ENCODE measurements at places on chromosomes 5 and 9. TPM values are rescaled to one million over a fixed set of nuclear protein-coding genes. Genes with fewer than 3 reads are reported as not detected.

Gene KCNV2
- not detected for polyA plus RNA-seq

Gene NUDT2
- 30.8 TPM for polyA plus RNA-seq

DNA sequence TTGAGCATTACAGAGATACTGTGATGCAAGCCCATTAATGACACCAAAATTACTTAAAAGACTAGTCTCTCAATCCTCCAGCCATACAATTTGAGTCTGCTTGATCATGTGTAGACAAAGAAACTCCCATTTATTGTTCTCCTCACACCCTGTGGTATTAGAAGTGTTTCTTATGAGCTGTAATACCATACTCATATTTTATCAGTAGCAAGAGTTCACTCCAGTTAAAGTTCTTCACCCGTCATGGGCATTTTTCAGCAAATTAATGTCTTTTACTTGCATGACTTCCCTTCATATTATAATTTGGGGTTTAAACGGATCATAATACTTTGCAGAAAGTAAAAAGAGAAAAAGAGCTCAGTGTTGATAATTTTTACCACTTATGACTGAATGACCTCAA, 242.9 kb downstream of the BNC2 start:
- no peak for DNase-seq

Gene ENTPD2
- polyA plus RNA-seq, result not detected

GRCh38 chr5:143230676-143230996, 172.8 kb downstream of the NR3C1 start:
- no peak for DNase-seq

DNA sequence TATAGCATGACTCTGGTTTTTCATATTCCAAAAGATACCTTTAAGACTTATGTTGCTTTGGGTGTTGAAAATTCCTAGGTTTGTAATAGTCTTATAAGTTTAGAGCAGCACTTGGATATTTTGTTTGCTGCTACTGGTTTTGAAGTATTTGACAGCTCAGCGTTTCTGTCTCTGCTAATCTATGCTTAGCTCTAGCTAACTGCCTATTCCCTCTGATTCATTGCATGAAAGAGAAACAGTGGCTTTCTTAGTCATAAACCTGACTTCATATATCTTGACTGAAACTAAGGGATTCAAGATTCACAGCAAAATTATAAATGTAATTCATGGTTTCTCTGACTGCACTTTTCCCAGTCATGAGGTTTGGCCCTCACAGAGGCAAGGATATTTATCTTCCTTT, 35.6 kb upstream of the ANXA1 start:
- no peak for DNase-seq

DNA sequence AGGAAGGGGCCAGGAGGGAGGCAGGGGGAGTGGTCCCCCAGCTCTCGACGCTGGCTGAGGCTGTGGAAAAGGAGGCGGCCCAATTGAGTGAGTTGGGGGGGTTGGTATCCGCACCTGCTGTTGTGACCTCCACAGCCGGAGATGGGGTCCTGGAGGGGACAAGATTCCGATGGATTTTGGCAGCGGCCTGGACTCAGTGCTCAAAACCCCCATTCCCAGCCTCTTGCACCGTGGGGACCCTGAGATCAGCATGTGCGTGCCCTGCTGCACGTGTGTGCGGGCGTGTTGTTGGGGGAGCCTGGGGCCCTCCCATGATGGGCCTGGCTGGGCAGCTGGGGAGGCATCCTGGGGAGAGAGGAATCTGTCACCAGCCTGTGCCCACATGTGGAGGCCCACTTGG, 15.0 kb downstream of the CNTFR start:
- no peak for DNase-seq

Gene TERT
- polyA plus RNA-seq, result not detected

- no peak for DNase-seq
Measured at GRCh38 chr9:128724744-128725211, 851 bp upstream of the ZDHHC12 start.

Gene SPATA31D4
- polyA plus RNA-seq, result not detected

GRCh38 chr9:114662081-114662989, 4.7 kb upstream of the TEX53 start:
- DNase-seq, result peak; percentile 50

Gene SH3PXD2B
- not detected for polyA plus RNA-seq

GRCh38 chr9:114906922-114907571, 23.3 kb downstream of the TNFSF8 start:
- DNase-seq, result no peak

GRCh38 chr9:35106343-35106730, 3.4 kb upstream of the STOML2 start:
- no peak for DNase-seq

Gene TMEM252
- polyA plus RNA-seq, result not detected

Gene ADAMTS6
- polyA plus RNA-seq, result 0.46 TPM

DNA sequence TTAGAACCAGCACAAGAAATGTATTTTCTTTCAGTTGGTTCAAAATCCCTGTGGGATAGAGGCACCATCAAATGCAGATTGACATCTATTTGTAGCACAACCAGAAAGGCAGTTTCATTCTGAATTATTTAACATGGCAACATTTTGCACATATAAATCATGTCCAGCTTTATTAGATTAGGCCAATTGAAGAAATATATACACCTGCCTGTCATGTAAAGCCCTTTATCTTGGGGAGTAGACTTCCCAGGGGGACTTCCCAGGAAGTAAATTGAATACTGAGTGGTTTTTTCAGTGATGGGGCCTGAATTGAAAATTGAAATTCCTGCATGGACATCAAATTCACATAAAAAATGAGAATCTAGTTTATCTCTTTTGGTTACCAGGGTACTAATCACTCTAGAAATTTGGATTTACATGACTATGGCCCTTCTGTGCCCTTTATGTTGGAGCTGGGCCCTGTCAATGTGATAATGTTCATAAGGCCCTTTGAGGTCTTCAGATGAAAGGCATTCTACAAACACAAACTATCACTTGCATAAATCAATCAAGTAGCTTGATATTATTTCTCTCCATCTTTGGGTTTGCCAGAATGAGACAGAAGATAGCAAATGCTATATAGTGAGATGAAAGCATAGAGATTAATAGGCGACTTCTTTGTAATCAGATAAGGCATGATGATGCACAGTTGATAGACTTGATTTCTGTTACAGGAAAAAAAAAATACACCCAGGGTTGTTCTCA, 26.2 kb upstream of the ZNF608 start:
- no peak for DNase-seq

Gene OR13C4
- not detected for polyA plus RNA-seq

Gene HINT2
- 69.4 TPM for polyA plus RNA-seq

DNA sequence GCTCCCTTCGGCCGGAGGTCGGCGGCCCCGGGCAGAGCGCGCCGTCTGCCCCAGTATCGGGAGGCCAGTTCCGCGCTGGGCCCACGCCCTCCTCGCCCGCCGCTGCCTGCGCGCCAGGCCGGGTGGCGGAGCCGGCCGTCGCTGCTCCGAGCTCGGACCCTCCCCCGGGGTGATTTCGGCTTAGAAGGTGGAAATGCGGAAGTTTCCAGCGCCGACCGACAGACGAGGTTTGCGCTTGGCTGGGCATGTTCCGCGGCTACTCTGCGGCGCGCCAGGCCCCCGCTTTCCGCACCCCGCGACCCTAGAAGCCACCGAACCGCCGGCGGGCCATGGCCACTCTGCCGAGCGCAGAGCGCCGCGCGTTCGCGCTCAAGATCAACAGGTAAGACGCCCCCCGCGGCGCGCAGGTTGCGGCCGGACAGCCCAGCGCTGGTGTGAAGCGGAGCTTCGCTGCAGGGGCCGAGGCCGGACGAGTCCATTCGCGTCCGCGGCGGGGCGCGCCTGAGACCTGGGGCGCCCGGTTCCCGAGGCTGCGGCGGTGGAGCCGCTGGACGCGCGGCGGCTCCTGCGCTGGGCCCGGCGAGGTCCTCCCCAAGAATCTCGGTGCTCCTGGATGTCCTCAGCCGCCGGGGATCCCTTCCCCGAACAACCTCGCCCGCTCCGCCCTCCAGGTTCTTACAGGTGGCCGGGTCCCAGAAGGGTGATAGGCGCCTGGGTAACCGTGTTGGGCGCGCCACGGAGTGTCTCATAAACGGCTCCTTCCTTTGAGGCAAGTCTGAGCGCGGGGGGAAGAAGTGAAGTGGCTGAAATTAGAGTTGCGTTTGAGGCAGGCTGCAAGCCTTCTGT, at the start of gene DOCK8:
Gene DOCK8, plus strand, starts transcription at position 218 of the 846 bp plus-strand sequence. Its CDS starts 112 bp downstream, at position 330.
- DNase-seq, result peak; percentile 88

DNA sequence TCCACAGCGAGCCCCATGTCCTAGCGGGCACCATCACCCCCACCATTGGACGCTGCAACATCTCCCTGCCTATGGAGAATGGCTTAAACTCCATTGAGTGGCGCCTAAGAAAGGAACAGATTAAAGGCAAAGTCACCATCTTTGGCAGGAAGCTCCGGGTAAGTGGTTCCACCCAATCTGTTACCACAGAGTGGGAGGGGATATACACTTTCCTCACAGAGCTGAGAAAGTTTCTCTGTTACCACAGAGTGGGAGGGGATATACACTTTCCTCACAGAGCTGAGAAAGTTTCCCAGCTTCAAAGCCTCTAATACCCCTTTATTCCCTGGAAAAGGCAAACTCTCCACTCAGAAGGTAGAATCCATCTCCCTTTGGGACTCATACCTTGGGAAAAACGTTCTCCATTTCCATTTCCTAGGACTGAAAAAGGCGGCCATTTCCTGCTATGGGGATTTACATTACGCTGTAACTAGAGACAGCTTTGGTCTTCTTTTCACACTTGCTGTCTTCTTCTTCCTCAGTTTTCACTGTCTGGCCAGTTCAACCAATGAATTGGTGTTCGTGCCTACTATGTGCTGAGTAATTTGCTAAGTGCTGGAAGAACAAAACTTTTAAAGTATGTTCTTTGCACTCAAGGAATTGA, 63.4 kb upstream of the WWC1 start:
- no peak for DNase-seq

- no peak for DNase-seq
Measured at GRCh38 chr5:33938881-33939280, 2.7 kb downstream of the RXFP3 start.

GRCh38 chr9:106883626-106884190, 20.7 kb downstream of the ZNF462 start:
- no peak for DNase-seq

DNA sequence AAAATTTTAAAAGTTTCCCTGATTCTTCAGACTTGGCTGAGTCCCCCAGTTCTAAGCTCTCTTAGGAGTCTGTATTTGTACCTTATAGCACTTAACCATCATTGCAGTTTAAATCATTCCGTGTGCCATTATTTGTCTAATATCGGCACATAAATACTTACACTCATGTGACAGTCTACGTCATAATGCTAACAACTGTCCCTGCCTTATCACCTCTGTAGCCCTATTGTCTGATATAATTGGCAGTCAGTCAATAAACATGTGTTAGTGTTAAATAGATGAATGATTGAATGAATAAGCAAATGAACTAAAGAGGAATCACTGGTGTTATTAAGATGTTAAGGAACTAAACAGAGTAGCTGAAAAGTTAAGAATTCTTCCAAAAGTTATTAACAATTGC, 287.8 kb downstream of the EBF1 start:
- DNase-seq, result no peak

- DNase-seq, result no peak
Measured at GRCh38 chr9:134937164-134937555, 19.4 kb upstream of the FCN1 start.

GRCh38 chr9:128627906-128628305, 28.7 kb downstream of the DYNC2I2 start:
- no peak for DNase-seq

Gene NUDT12
- polyA plus RNA-seq, result 1.7 TPM

Gene FOXD4L5
- polyA plus RNA-seq, result not detected

DNA sequence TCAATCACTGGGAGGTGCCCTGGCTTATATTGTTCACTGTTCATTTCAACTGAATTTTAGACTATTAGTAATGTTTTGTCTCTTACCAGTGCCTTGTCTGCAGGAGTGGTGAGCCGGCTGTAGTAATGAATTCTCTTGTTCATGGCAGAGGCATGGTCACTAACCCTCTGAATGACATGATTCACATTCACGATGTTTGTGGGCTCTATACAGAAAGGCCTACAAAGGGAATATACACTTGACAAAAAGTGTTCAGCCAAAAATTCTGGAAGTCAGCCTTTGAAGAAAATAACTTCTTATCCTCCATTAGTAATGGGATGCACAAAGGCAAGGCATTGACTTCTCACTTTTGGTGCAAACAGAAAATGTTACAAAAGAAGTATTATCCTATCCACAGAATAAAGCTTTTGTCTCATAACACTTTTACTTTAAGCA, 39.6 kb downstream of the SLC38A9 start:
- no peak for DNase-seq

Gene ADAMTSL1
- polyA plus RNA-seq, result not detected

DNA sequence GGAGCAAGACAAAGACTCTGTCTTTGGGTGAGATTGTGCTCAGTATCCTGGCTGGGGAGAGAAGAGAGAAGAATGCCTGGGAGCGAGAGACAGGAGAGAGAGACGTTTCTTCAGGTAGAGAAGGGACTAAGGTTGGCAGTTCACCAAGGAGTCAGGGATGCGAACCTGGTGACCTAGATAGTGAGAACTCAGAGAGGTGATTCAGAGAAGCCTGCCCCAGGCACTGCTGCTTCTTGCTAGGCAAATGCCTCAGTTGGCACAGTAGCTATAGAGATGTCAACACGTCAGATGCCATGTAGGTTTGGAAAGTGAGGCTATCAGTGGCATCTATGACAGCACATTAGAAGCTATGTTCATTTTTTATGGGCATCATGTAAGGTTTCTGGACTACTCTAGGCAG, 231.6 kb upstream of the VLDLR start:
- DNase-seq, result no peak

DNA sequence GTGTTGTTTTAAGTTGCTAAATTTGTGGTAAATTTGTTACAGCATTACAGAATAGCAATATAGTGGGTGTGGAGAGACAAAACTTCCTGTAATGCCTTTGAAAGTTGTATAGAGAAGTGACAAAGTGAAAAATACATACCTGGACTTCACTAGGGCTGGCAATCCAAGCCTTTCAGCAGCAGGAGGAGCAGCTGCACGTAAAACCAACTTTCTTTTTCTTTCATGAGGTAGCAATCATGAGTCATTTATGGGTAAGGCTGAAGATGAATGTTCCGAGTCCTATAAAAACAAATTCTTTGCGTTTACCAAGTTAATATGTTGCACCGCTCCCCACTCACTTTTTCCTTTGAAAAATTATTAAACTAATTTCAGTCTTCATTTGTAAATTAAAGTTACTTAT, 1138.2 kb downstream of the TAF11L14 start:
- no peak for DNase-seq
